ENCODE measurements at places on chromosomes 13 and 19. TPM values are rescaled to one million over a fixed set of nuclear protein-coding genes. Genes with fewer than 3 reads are reported as not detected.

DNA sequence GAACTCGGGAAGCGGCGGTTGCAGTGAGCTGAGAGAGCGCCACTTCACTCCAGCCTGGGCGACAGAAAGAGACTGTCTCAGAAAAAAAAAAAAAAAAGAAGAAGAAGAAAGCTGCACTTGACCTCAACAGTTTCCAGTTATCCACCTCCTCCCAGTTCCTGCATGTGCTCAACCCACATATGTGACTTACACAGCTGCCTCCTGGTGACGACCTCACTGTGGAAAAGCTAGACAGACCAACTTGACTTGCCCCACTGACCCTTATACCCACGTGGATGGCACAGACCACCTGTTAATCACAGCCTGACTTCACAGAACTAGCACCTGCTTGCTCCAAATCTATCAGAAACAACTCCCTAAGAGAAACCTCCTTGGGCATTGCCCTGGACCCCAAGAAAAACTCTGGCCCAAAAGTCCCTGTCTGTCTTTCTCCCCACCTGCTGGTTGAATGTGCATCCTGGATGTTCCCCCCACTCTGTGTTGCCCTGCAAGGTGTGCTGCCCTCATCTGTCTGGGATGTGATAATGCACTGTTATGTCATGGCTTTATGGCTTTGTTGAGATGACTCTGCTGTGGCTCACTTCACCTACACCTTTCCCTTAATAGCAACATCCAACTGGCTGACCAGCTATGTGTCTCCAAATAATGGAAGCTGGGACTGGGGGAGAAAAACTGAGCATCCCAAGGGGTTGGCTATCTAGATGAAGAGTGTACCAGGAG is 2.8 kb downstream of the ZNF20 start:
- DNase-seq = no peak

- no peak for DNase-seq
These were observed 10.5 kb downstream of the ZIC2 start for GRCh38 chr13:99991828-99992775.

- no peak for DNase-seq
These were observed 4.9 kb upstream of the MBD3L3 start for GRCh38 chr19:7063339-7063738.

GRCh38 chr19:43504426-43505185 is at the start of gene PHLDB3:
TSS of gene PHLDB3 (minus strand) at chr19:43504746. CDS start at chr19:43504118, 628 bp downstream.
- DNase-seq = peak; percentile 63

SMARCA4 gene
- 56.3 TPM for total RNA-seq

DNA sequence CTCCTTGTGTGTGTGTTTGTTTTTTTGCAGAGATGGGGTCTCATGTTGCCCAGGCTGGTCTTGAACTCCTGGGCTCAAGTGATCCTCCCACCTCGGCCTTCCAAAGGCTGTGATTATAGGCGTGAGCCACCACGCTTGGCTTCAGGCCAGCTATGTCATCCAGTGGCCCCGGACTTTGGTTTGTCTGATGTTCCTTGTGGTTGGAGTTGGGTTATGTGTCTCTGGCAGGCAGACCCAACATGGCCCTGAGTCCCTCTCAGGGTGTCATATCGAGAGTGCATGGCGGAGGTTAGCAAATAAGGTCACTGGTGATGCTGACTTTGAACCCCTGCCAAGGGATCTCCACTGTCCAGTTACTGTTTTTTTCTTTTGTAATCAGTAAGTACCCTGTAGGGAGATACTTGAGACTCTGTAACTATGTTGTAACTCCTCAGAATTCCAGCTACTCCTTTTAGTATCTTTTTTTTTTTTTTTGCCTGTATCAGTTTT is 37.3 kb downstream of the SMARCA4 start:
- no peak for DNase-seq

DNA sequence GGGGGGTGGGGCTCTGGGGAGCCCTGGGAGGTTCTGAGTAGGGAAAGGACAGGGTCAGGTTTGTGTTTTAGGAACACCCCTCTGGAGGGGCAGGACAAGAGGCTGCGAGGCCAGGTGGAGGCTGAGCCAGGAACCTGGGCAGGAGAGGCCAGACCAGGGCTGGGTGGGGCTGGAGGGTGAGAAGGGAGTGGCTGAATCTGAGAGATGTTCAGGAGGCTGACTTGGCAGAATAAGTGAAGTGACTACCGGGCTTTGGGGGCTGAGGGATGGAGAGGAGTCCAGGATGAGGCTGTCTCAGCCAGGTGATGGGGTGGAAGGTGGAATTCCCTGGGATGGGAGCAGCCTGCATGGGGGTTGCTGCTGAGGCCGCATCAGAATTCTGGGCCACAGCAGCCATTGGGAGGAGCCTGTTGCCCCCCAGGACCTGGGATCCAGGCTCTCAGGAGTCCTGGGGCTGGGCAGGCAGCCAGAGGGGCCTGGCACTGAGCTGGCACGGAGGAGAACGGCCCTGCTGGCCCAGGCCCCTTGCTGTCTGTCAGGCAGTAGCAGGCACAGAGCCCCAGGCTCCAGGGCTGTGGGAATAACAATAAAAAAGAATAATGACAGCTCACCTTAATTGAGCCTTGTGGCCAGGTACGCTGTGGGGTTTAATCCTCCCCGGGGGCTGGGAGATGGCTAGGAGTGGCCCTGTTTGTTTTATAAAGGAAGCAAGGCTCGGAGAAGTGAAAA is 3.3 kb downstream of the PPP5C start:
- DNase-seq = no peak

DNA sequence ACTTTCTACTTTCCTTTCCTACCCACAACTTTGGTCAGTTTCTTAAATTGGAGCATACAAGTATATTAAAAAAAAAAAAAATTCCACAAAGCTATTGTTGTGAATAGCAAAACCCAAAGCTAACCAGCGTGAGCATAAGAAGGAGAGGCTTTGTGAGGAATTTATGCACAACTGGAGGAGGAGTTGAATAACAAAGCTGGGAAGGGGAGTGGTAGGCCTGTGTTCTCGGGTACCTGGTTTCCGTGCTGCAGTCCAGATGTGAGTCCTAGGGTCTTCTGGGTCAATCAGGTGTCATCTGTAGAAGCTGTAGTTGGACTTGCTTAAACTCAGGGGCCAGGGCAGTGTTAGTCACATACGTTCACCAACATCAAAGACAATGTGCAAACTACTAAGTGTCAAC is 422.5 kb upstream of the SGCG start:
- DNase-seq = no peak

- no peak for DNase-seq
These were observed 166.1 kb downstream of the DCT start for GRCh38 chr13:94313321-94313910.

DNA sequence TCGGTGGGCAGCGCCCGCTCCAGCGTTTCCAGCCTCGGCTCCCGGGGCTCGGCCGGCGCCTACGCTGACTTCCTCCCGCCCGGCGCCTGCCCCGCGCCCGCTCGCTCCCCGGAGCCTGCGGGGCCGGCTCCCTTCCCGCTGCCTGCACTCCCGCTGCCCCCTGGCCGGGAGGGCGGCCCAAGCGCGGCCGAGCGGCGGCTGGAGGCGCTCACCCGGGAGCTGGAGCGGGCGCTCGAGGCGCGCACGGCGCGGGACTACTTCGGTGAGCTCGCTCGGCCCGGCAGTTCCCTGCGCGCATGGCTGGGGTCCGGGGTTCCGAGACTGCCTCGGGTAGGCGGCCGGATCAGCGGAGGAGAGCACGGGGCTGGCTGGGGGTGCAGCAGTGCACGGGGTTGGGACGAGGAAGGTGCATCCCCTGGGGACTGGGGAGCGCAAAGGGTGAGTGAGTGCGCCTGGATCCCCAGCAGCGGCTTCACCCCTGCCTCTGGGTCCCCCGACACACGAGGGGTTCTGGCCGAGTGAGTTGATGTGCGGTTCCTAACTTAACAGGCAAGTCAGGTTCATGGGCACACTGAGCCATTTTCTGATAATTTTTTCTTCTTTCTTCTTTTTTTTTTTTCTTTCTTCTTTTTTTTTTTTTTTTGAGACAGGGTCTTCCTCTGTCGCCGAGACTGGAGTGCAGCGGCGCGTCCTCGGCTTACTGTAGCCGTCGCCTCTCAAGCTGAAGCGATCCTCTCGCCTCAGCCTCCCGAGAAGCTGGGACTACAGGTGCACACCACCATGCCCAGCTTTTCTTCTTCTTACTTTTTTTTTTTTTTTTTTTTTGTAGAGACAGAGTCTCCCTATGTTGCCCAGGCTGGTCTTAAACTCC is 1.1 kb downstream of the WTIP start:
- DNase-seq = peak; percentile 22

ZSWIM4 gene
- 12.5 TPM for total RNA-seq

CD33 gene
- total RNA-seq = 1.3 TPM

- no peak for DNase-seq
These were observed 7.5 kb upstream of the DMWD start for GRCh38 chr19:45800070-45800553.

GRCh38 chr19:29285878-29286277 is 72.9 kb upstream of the UQCRFS1 start:
- no peak for DNase-seq

- DNase-seq = peak; percentile 76
These were observed 7.0 kb downstream of the CUL4A start for GRCh38 chr13:113216254-113217048.

- no peak for DNase-seq
These were observed 59.3 kb downstream of the TNFSF13B start for GRCh38 chr13:108328848-108329247.

DNA sequence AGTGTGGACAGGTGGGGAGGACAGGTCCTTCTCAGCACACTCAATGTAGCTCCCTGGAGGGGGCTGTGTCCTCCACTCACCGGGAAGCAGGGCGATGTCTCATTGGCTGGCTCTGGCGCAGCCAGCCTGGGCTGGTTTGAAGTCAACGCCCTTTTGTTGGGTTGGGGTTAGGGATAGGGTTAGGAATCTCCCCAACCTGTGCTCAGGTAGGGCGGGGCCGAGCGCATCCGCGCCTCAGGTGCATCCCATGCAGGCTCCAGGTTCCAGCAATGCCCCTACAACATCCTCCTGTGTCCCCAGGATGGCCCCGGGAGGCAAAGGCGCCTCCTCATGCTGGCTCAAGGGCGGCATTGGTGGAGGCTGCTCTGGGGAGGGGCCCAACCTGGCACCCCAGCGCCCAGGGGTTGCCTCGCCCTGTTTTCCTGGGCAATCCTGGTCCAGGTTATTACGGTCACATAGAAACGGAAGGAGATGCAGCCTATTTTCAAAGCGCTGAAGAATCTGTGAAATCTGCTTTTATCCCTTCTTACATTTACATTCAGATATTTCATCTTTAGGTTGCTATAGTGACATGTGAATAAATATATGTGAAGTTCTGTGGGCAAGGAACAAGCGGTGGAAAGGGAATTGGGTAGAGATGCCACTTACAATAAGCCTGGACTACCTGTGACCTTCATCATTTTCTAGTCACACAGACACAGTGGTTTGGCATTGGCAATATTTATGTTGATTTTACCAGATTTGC is 74.3 kb downstream of the TM9SF2 start:
- no peak for DNase-seq

DNA sequence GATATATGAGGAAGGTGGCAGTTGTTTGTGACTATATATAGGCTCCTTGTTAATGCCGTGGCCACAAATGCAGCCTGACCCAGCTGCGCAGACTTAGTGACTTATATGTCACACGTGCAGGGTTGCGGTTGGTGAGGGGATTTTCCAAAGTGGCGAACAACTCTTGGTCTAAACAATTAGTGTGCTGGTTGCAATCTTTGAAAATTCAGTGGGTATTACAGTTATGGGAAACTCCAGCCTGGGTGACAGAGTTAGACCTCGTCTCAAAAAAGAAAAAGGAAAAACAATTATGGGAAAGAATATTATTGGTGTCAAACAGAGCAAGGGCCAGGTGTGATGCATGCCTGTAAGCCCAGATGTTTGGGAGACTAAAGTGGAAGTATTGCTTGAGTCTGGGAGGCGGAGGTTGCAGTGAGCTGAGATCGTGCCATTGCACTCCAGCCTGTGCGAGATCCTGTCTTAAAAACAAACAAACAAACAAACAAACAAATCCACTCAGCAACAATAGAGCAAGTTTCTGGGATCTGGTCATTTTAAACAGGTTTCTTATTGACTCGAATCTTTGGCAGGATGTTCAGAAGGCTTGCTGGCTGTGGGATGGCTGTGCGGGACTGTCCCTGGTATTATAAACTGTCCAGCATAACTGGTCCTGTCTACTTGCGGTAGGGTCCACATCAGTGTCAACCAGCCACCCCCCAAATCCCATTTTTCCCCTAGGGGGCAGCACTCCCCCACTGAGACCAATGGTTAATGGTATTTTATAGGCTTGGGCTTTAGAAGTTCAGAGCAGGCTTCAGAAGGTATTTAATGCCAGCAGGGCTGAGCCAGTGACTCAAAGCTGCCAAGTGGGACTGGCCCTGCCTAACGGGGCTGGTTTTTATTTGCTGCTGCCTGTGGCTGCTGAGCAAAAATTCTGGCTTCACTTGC is 15.4 kb downstream of the RELB start:
- DNase-seq = peak; percentile 75

GRCh38 chr13:104847922-104848321 is 1687.5 kb downstream of the EFNB2 start:
- DNase-seq = no peak

VSIG10L gene
- total RNA-seq = 1.3 TPM

HIF3A gene
- total RNA-seq = 24.4 TPM

LRRC63 gene
- total RNA-seq = not detected

DNA sequence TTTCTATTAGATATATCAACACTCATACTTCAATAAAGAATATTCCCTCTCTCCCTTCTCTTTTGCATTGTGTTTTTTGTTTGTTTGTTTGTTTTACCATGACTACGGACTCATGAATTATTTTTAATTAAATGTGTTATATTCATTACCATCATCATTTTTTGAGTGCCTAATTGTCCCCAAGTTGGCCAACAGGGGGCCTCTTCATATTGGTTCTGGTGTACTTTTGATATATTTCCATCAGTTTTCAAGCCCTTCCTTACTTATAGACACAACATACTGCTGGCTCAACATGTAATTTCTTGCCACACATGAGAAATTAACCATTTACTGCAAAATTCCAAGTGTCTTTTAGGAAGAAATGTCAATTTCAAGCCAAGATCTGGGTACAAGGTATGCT is 54.5 kb upstream of the GPC6 start:
- no peak for DNase-seq

ERICH6B gene
- not detected for total RNA-seq

GRCh38 chr19:10105509-10106099 is 558 bp upstream of the PPAN start:
- DNase-seq = no peak

DNA sequence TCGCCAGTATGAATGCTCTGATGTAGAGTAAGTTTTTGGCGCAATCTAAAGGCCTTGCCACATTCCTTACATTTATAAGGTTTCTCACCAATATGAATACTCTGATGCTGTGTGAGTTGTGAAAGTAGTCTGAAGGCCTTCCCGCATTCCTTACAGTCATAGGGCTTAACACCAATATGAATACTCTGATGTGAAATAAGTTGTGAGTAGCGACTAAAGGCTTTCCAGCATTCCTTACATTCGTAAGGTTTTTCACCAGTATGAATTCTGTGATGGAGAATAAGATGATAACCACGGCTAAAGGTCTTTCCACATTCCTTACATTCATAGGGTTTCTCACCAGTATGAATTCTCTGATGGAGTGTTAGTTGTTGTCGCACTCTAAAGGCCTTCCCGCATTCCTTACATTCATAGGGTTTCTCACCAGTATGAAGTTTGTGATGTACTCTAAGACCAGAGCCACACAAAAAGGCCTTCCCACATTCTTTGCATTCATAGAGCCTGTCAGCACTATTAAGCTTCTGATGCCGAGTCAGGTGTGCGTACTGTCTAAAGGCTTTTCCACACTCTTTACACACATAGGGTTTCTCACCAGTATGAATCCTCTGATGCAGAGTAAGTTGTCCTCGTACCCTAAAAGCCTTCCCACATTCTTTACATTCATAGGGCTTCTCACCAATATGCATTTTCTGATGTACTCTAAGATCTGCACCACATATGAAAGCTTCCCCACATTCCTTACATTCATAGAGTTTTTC is 14.1 kb upstream of the ZFP14 start:
- DNase-seq = no peak

GRCh38 chr13:37706041-37706440 is 107.5 kb upstream of the POSTN start:
- no peak for DNase-seq

Data from body of pancreas (tissue), 4 donors.